ENCODE measurements at places on chromosomes 6 and 20.
A peak's percentile ranks its signal among the peaks of the same experiment; 100 is the strongest.

GRCh38 chr6:82779041-82779440, 286.6 kb downstream of the UBE3D start:
- DNase-seq = no peak

DNA sequence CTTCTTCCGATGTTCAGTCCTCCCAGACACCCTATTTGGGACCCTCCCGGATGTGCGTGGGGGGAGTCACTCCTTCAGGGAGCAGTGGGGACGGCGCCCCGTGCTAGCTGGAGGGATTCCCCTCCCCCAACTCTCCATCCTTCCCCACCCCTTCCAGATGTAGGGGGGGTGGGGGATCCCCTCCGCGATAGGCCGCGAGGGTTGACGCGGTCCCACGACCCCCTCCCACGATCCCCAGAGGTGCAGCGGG, 548 bp downstream of the GNL1 start:
- no peak for DNase-seq

DNA sequence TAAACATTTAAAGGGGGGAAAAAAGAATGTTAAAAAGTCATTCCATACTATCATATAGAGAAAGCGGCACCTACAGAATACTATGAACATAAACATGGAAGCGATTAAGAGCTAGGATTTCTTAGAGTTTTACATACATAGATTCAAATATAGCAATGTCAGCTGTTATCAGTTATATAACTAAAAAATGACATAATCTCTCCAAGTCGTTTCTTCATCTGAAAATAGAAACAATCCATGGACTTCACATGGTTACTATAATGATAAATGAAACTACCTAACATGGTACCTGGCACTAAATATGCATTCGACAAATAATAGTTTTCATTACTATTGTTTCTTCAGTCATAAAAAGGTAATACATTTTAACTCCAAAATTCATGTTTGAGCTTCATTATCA, 3.7 kb downstream of the IBTK start:
- no peak for DNase-seq

GRCh38 chr6:37459981-37460800, 27.2 kb downstream of the CMTR1 start:
- DNase-seq = no peak

DNA sequence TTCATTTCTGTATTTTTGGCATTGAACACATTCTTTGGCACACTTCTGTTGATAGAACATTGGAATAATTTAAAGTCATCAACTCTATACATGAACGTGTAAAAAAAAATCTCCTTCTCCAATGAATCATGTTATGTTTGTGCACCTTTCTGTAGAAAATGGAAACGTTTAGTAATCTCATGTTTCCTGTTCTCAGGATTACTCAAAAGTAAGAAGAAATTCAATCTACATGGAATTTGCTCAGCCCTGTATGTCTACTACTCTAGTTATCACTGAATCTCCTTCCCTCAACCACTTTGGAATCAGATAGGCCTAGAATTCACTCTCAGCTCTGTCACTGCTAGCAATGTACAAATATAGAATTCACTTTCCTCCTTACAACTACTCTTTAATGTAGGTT, 103.6 kb downstream of the COL21A1 start:
- DNase-seq = no peak

- DNase-seq = no peak
These were observed 6.8 kb downstream of the SLC29A1 start for GRCh38 chr6:44230034-44230675.

DNA sequence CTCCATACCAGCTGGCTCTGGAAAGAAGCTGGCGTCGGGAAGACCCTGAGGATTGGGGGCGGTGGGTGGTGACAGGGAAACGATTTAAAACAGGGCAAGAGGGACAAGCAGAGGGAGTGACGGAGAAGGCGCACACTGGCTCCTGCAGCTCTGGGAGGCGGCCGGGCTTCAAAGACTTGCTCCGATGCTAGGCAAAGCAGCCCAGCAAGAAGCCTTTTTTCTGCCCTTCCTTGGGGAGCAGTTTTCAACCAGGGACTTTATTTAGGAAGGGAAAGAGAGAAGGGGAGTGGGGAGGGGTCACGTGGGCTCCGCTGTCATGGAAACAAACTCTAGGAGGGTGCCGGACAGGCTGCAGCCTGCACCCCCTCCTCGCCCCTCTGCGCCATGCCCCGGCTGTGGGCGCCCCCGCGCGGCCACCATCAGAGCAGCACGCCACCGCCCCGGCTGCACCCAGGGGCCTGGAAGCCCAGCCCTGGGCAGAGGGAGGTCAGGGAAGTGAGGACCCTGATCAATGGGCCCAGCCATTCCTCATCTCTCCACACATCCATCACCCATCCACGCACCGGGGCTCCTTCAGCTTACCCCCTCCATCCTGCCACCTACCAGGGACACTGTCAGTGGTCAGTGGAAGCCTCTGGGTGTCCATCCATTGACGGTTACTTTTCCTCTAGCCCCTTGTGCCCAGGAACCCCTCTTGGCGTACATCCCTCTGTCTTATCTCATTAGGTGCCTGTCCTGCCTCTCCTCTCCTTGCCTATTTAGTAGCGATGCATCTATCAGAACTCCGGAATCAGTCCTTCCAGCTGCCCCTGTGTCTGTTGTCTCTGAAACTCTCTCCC, 66.6 kb upstream of the CCDC167 start:
- peak; percentile 95 for DNase-seq

DNA sequence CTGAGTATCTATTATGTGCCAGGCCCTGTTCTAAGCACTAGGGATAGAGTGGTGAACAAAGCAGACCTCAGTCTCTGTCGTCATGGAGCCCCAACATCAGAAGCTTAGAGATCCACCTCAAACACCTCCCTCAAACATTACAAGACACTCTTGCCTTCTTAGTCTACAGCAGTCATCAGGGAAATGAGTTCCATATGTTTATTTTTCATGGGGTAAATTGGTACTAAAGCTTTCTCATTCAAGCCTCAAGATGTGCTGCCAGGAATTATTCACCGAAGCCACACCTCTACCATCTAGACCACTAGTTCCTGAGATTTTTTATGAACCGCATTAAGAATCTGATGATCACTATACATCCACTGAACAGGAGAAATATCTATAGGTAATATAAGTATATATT, 59.0 kb upstream of the TFB1M start:
- DNase-seq = no peak

DNA sequence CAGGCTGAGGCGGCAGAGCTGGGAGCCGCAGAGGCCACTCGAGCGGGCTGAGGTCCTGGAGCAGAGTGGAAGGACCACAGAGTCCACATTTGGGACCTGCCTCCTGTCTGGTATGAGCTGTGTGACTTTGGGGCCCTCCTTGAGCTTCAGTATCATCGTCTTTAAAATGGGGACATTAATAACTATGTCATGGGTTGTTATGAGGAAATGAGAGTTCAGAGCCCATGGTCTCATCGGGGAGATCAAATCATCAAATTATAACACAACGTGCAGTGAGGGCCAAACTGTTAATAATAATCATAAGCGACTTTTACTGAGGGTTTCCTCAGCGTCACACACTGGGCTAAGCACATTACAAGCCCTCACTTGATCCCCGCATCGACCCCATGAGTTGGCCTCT, 49.9 kb upstream of the CCDC167 start:
- no peak for DNase-seq

DNA sequence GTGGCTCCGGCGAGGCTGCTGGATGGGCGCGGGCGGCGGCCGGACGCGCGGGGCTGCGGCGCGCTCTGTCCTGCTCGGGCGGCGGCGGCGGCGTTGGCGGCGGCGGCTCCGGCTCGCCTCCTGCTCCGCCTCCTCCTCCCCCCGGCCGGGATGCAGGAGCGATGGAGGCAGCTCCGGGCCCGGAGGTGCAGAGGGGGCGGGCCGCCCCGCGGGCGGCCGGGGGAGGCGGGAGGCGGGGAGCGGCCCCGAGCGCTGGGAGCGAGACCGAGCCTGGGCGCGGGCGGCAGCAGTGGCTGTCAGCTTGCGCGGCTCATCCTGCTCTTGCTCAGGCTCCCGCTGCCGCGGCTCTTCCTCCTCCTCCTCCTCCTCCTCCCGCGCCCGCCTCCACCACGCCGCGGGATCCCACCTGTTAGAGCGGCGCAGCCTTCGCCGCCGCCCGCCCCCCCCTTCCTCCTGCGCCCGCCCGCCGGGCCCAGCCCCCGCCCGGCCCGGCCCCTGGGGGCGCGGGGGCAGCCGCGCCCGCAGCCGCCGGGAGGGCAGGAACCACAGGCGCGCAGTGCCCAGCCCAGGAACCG, at the start of gene NOL4L:
Gene NOL4L, minus strand, starts transcription at position 323 of the 575 bp plus-strand sequence. CDS start 443 bp downstream, outside the sequence.
- peak; percentile 69 for DNase-seq

- no peak for DNase-seq
These were observed 880 bp downstream of the ADNP start for GRCh38 chr20:50930139-50930975.

GRCh38 chr6:159904497-159904911, 13.7 kb downstream of the MAS1 start:
- DNase-seq = no peak

DNA sequence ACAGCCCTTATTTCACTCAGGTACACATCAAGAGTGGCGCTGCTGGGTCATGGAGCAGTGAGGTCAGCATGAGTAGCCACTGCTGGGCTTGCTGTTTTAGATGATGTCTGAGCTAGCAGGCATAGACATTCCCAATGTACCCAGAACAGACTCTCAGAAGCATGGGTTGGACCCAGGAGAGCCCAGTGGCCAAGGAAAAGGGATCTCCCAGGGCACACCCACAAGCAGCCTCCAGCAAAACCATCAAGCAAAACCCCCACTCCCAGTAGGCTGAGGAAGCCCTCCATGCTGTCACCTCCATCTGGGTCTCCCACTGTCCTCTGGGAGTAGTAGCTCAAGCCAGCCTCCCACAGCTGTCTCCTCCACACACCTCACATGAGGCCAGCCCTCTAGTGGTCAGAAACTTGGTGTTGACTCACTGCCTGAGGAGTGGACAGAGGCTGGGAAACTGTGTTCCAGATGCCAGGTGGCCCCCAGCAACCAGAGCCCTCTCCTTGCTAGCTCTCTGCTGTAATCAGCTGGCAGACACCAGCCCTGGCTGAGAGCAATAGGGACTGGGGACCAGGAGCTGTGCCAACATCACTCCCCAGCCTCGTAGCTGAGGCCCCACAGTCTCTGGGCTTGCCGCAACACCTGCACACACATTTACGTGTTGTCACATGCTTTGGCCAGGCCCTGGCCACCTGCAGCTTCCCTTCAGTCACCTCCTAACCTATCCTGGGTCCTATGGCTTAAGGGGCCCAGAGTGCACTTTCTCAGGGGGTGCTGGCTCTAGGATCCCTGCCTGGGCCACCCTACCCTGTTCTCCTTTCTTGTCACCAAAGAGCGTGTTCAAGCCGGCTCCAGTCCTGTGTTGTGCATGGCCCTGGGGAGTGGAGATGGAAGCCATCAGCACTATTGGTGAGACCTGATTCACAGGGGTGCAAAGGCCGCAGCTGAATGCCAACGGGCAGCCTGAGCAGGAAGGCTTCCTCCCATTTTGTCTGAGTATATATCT, 1.9 kb upstream of the AP5S1 start:
- DNase-seq = peak; percentile 75

- DNase-seq = no peak
These were observed 24.9 kb downstream of the RNF144B start for GRCh38 chr6:18412068-18412467.

DNA sequence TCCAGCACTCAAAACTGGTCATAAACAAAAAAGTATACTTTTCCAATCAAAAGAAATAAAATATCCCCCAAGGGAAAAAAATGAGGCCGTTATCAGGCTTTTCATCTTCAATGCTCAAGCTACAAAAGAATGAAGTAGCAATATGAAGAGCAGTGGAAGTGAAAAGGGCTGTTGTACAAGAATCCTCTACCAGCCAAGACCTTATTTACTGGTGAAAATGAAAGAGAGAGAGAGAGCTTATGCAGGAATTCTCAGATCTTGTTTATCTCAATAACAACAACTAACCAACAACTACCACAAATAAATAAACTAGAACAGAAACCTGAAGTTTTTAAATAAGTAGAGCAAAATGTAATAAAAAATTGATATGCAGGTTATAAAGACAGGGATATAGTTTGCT, 400.6 kb downstream of the HDGFL1 start:
- no peak for DNase-seq

DNA sequence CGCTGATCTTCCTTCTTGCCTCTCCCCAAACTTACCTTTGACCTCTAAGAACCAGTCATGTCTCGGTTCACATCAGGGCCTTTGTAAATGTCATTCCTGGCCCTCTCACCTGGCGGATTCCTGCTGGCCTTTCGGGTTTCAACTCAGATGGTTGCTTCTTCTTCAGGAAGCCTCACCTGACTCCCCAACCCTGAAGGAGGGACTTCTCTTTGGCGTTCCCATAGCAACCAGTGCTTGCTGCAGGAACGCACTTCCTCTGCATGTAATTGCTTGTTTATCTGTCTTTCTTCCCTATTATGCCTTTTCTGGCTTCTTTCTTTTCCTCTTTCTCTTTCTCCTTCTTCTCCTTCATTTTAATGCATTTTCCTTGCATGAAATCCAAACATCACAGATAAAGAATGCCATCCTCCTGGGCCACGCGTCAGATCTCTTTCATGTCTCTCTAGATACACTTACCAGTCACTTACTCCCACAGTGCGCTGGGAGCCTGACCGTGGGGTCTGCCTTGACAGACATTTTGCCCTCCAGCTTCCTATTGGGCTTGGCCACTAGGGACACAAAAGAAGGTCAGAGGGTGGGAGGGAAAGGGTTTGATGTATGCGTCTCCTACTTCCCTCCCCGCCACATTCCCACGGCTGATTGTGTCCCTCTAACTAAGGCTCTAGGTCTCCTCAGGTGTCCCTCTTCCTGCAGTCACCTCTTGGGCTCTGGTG, 295.7 kb upstream of the TSHZ2 start:
- DNase-seq = no peak

- no peak for DNase-seq
These were observed 314.4 kb downstream of the ESR1 start for GRCh38 chr6:152121910-152122309.

GRCh38 chr20:22525069-22525820, 59.1 kb downstream of the FOXA2 start:
- no peak for DNase-seq

GRCh38 chr6:11201772-11202512, 30.5 kb downstream of the NEDD9 start:
- DNase-seq = no peak

- DNase-seq = no peak
These were observed 38.9 kb downstream of the CDH22 start for GRCh38 chr20:46269372-46269771.

- DNase-seq = no peak
These were observed 7.0 kb upstream of the ID4 start for GRCh38 chr6:19830171-19830570.

DNA sequence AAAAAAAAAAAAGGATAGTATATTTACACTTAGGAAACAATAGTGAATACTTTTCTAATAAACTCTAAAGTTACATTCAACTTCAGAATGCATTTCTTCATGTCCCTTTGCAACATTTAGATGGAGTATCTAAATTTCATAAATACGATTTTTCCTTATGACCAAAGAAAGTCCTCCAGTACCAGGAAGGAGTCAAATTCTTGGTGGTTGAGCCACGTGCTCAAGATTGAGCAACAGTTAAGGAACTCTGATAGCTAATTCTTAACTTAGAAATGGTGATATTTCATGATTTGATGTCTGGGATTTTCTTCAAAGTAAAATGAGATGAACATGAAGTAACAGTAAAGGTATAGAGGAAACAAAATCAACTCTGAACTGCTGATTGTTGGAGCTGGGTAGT, 92.7 kb downstream of the SASH1 start:
- DNase-seq = no peak
